ENCODE measurements at places on chromosomes 4 and X.

DNA sequence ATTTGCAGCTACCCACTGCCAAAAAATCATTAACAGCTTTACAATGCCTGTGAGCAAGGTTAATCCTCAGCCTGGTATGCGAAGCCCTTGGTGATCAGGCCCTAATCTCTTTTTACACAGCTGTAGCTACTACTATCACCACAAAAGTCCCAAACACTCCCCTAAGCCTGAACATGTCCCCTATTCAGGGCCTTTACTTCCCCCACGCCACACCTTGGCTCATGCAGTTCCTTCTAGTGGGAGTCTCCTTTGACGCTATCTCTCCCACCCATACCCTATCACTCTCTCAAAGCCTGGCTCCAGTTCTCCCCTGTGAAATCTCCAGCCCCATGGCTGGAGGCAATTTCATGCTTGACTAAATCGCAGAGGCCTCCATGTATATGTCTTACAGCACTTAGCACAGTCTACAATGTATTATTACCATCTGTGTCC is 90.6 kb upstream of the CBR4 start:
- no peak for DNase-seq

- DNase-seq = no peak
Measured at GRCh38 chr4:43223820-43224219, 331.3 kb downstream of the GRXCR1 start.

DNA sequence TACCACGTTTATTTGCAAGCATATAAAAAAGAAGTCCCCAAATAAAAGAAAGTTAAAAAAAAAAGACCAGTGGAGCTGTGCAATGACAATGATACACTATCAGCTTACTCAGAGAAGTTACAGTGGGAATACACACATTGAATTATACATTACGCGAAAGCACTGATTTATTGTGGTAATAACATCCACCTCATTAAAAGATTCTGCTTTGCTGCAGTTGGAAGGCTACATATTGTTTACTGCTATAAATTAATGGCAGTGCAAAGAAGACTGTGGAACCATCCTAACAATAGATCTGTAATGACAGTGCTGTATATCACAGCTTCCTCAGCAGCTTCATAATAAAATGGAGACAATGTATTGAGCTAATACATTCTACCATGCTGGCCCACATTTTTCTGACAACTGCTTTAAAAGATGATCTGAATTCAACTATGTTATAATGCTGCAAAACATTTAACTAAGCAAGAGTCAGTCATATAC is 142.5 kb upstream of the MAB21L2 start:
- no peak for DNase-seq

DNA sequence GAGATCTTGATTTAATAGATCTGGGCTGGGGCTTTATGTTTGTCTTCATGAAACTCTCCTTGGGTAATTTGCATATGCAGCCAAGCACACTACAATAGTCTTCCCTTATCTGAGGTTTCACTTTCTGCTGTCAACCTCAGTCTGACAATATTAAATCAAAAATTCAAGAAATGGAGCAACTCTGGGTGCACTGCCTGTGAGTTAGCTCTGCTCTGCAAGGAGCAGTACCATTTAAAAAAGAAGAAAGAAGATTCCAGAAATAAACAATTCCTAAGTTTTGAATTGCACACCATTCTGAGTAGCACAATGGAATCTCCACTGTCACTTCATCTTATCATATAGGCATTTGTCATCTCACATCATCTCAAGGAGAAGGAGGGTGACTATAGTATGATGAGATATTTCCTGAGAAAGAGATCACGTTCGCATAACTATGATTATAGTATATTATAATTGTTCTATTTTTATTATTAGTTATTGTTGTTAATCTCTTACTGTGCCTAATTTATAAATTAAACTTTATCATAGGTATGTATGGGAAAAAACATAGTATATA is 9.4 kb downstream of the FNIP2 start:
- DNase-seq = no peak

DNA sequence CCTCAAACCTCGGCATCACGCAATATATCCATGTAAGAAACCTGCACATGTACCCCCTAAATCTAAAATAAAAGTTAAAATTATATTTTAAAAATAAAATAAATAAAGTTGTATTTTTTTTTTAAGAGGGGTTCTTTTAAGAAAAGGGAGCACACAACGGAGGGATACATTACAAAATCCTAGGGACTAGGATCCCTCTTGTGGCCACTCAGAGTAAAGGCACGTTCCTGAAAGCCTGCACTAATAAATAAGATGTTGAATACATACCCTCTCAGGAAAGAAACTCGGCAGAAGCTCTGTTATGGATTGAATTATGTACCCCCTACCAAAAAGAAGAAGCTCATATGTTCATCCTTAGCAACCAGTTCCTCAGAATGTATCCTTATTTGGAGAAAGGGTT is 50.9 kb upstream of the PRDX4 start:
- DNase-seq = no peak

GRCh38 chr4:31022702-31023101 is 302.5 kb downstream of the PCDH7 start:
- no peak for DNase-seq

GRCh38 chr4:112859456-112860184 is 189.8 kb upstream of the ANK2 start:
- DNase-seq = no peak

DNA sequence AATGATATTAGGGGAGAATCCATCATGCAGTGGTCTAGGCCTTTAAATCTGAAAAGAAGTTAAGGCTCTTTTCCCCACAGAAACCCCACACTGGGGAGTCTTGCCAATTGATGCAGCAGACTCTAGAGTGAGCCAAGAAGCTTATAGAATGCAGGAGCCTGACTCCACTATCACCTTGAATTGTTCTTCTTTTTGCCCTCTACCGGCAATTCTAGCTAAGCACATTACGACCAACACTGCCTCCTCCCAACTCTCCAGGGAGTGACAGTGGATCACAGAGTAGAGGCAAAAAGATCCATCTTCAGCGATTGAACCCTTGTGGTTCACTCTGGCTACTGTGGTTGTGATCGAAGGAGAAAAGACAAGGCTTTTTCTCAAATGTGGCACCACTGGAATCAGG is 331.5 kb downstream of the NKX6-1 start:
- no peak for DNase-seq

DNA sequence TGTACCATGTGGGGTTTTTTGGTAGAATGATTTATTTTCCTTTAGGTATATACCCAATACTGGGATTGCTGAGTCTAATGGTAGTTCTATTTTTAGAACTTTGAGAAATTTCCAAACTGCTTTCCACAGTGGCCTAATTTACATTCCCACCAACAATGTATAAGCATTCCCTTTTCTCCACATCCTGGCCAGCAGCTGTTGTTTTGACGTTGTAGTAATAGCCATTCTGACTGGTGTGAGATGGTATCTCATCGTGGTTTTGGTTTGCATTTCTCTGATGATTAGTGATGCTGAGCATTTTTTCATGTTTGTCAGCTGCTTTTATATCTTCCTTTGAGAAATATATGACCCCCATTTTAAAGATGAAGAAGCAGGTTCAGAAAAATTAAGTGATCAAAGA is 153.7 kb downstream of the CBR4 start:
- no peak for DNase-seq

DNA sequence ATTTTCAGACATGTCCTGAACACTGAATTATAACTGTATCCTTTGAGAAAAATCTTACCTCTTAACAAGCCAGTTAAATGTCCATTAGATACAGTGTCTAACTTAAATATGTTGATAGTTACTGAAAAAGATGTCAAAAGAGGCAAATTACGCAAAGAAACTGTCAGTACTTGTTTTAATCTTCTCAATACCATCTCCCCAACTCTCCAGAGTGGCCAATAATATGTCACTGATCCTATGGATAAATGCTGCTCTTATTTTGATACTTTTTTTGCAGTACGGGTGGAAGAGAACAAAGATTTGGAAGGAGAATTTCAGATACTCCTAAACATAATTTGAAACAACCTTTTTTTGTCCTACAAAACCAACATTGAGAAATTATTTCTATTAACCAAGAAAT is 192.7 kb downstream of the CBR4 start:
- DNase-seq = no peak

- no peak for DNase-seq
Measured at GRCh38 chrX:8138252-8138651, 32.8 kb downstream of the VCX2 start.
